Activated CD8-positive, alpha-beta T cell treated with anti-CD3 and anti-CD28 coated beads, Interleukin-2, amount 10 ng/mL, durations not matched to agents 7 days and 5 days (primary cell): ENCODE measurements at places on chromosomes 3 and 15.

DNA sequence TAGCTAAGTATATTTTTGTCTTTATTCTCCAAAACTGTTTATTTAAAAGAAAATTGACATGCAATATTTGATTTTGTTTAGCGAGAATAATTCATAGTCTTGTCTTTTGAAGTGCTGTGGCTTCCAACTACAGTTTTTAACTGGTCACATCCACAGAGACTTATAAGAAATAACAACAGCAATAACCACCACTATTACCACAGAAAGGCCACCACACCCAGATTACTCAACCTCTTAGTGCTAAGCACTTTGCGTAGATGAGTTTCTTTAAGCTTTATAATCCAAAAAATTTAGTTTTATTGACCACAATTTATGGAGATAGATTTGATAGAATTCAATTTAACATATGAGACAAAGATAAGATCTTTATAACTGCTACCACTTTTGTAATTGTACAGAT lies 468.4 kb upstream of the UBE2E2 start:
- H3K36me3 ChIP-seq = no peaks in the 10 kb centered on the region
- no peaks in the 10 kb centered on the region for H3K4me1 ChIP-seq
- no peak for DNase-seq
- no peak overlapping the region for H3K27ac ChIP-seq
- no peaks in the 10 kb centered on the region for H3K27me3 ChIP-seq

DNA sequence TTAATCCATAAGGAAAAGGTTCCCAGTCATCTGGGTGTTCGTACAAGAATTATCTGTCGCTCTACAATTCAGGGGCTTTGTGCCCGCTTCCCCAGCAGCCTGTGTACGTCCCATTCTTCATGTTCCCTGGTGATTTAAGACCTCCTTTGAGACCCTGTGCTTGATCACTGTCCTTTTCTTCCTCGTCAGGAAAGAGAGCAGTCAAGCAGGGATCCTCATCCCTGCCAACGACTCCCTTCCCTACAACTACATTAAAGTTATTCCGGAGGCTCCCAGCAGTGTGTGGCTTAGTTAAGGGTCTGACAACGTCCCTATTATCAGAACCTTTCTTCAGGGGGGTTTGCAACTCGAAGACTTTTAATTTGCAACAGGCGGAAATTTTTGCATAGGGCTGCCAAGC lies 175.7 kb downstream of the FOXP1 start:
- no peak overlapping the region for H3K27ac ChIP-seq
- no peak for DNase-seq
- H3K4me3 ChIP-seq = no peak overlapping the region
- H3K36me3 ChIP-seq = peaks cover 6% of the 10 kb centered on the region

- H3K27ac ChIP-seq = no peak overlapping the region
- H3K27me3 ChIP-seq = no peaks in the 10 kb centered on the region
- DNase-seq = no peak
- no peak overlapping the region for H3K4me3 ChIP-seq
- no peaks in the 10 kb centered on the region for H3K36me3 ChIP-seq
- no peaks in the 10 kb centered on the region for H3K4me1 ChIP-seq
Observed at GRCh38 chr15:94887391-94887790, 656.0 kb downstream of the MCTP2 start.

GRCh38 chr15:101127506-101128076 lies 124.3 kb downstream of the CHSY1 start:
- H3K27ac ChIP-seq = peak overlapping the region; percentile 98
- peaks cover 37% of the 10 kb centered on the region for H3K36me3 ChIP-seq
- H3K4me1 ChIP-seq = peaks cover 74% of the 10 kb centered on the region
- H3K27me3 ChIP-seq = no peaks in the 10 kb centered on the region

DNA sequence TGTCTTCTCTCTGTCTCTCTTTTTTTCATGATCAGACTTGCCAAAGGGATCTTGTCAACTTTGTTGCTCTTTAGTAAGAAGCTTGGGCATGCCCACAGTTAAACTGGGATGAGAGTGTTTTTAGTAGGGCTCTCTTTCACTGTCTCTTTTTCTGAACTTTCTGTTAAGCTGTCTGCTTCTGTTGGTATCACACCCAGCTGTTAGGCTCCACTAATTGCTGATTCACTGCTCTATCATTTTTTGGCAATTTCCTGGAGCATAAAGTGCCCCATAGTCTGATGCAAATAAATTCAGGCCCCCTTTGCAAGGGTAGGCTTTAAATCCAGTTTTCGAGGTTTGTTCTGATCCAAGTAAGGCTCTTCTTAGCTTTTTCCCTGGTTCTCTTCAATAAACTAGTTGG lies 360.4 kb upstream of the ADAMTS9 start:
- H3K27ac ChIP-seq = no peak overlapping the region
- no peaks in the 10 kb centered on the region for H3K27me3 ChIP-seq
- H3K4me3 ChIP-seq = no peak overlapping the region
- no peak for DNase-seq

- H3K36me3 ChIP-seq = no peaks in the 10 kb centered on the region
- no peaks in the 10 kb centered on the region for H3K27me3 ChIP-seq
- no peak overlapping the region for H3K4me3 ChIP-seq
Observed at GRCh38 chr3:142279965-142280590, 54.7 kb upstream of the GK5 start.

DNA sequence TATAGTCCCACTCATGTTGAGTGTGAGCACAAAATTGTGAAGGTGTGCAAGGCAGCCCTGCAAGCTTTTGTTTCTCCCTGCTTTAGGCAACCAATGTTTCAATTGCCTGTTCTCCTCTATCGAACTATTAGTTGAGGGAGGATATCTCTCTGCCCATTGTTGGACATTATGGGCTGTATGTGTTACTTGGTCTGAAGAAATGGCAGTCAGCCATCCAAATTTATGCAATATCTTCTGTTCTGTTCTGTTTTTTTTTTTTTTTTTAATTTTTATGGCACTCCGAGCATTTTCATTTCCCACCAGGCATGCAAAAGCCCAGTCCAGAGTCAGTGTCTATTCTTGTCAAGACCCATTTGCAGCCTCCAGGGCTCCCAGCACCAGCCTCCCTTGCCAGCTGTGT lies 44.0 kb downstream of the ANAPC13 start:
- H3K4me1 ChIP-seq = no peaks in the 10 kb centered on the region
- no peak overlapping the region for H3K4me3 ChIP-seq
- H3K27ac ChIP-seq = no peak overlapping the region

- peak; percentile 31 for DNase-seq
- peaks cover 90% of the 10 kb centered on the region for H3K4me1 ChIP-seq
- H3K27ac ChIP-seq = peak overlapping the region; percentile 70
- peak overlapping the region; percentile 46 for H3K4me3 ChIP-seq
- no peaks in the 10 kb centered on the region for H3K27me3 ChIP-seq
- H3K36me3 ChIP-seq = peaks cover 49% of the 10 kb centered on the region
Observed at GRCh38 chr15:90571063-90571541, 41.4 kb downstream of the CRTC3 start.

GRCh38 chr3:178585454-178585853 lies 49.2 kb downstream of the KCNMB2 start:
- H3K4me3 ChIP-seq = no peak overlapping the region
- H3K4me1 ChIP-seq = no peaks in the 10 kb centered on the region
- H3K27ac ChIP-seq = no peak overlapping the region
- no peaks in the 10 kb centered on the region for H3K36me3 ChIP-seq
- no peaks in the 10 kb centered on the region for H3K27me3 ChIP-seq
- DNase-seq = no peak

DNA sequence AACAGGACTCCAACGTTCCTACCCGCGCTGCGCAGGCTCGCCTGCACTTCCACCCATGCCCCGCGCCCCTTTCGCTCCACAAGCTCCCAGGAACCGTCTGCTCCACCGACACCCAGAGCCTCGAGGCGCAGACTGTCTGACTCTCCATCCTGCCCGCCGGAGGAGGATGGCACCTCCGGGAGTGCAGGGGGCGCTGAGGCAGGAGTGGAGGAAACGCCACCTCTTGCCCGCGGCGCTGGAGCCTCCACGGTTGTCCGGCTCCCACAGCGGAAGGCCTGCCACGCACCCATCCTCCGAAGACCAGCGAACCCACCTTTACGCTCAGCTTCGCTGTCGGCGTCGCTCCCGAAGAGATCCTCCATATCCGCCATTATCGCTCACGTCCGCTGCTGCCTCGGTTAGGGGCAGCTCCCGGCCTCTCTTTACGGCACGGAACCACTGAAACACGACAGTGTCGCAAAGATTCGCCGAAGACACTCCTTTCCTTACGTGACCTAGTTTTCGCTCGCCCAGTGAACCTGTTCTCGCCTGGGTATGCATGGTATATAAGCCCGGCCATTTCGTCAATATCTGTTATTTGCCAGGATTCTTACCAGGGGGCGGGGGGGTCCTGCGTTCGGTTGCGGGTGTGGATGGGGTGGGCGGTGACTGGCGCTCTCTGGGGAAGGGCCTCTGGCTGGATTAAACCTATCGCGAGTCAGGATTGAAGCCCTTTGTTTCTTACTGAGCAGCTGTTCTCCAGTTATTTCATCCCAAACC lies at the start of gene LEO1:
TSS of gene LEO1 (minus strand) at position 404 of the 759 bp plus-strand sequence. CDS start at position 371, 33 bp downstream.
- peak within 1 kb of the TSS; percentile 89 for H3K27ac ChIP-seq
- H3K4me1 ChIP-seq = peaks cover 23% of the 10 kb centered on the region
- peaks cover 17% of the 10 kb centered on the region for H3K36me3 ChIP-seq
- DNase-seq = peak; percentile 95
- peak within 1 kb of the TSS; percentile 88 for H3K4me3 ChIP-seq
- H3K27me3 ChIP-seq = no peaks in the 10 kb centered on the region

GRCh38 chr15:83653639-83654378 lies at the start of gene ADAMTSL3:
Gene ADAMTSL3, plus strand, starts transcription at chr15:83654123. Its CDS starts 1,639 bp downstream, at chr15:83655762.
- H3K27ac ChIP-seq = no peak within 1 kb of the TSS
- no peak within 1 kb of the TSS for H3K4me3 ChIP-seq
- peaks cover 14% of the 10 kb centered on the region for H3K27me3 ChIP-seq

- H3K36me3 ChIP-seq = no peaks in the 10 kb centered on the region
- no peaks in the 10 kb centered on the region for H3K27me3 ChIP-seq
- no peak for DNase-seq
- no peak overlapping the region for H3K27ac ChIP-seq
- H3K4me3 ChIP-seq = no peak overlapping the region
- no peaks in the 10 kb centered on the region for H3K4me1 ChIP-seq
Observed at GRCh38 chr3:23550402-23550801, 255.4 kb upstream of the UBE2E1 start.

DNA sequence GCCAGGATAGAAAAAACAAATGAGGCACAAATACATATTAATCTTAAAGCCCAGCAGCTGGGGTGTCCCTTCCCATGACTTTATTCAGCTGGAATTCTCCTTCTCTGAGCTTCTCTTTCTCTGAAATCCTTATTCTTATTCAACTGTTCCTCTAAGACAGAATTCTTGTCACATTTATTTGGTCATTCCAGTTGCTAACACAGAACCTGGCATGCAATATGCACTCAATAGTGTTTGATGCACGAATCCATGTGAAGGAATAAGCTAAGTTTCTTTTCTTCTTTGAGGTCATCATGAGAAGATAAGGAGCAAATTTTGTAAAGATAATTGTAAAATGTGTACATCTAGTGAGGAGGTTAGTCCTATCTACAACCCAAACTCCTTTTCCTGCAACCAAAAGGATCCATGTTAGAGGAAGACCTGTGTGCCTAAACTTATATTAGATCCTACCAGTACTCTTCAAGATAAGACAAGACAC lies 154.2 kb upstream of the KCNMB2 start:
- no peak for DNase-seq
- no peak overlapping the region for H3K4me3 ChIP-seq
- no peaks in the 10 kb centered on the region for H3K4me1 ChIP-seq
- no peaks in the 10 kb centered on the region for H3K36me3 ChIP-seq

GRCh38 chr15:95636107-95636506 lies 694.4 kb upstream of the NR2F2 start:
- no peaks in the 10 kb centered on the region for H3K4me1 ChIP-seq
- no peak for DNase-seq
- H3K36me3 ChIP-seq = no peaks in the 10 kb centered on the region

GRCh38 chr3:87329065-87329464 lies 52.7 kb upstream of the POU1F1 start:
- no peaks in the 10 kb centered on the region for H3K27me3 ChIP-seq
- no peaks in the 10 kb centered on the region for H3K36me3 ChIP-seq
- no peak for DNase-seq
- H3K27ac ChIP-seq = no peak overlapping the region

- H3K27me3 ChIP-seq = no peaks in the 10 kb centered on the region
- peaks cover 70% of the 10 kb centered on the region for H3K36me3 ChIP-seq
- peak overlapping the region; percentile 75 for H3K27ac ChIP-seq
- DNase-seq = no peak
Observed at GRCh38 chr15:68782589-68783161, 38.0 kb downstream of the ANP32A start.

- no peaks in the 10 kb centered on the region for H3K27me3 ChIP-seq
- H3K27ac ChIP-seq = peak overlapping the region; percentile 86
- peak overlapping the region; percentile 25 for H3K4me3 ChIP-seq
Observed at GRCh38 chr15:63892794-63893441, 59.2 kb upstream of the HERC1 start.

- no peak for DNase-seq
- H3K27ac ChIP-seq = no peak overlapping the region
Observed at GRCh38 chr3:99869621-99870020, 52.0 kb downstream of the CMSS1 start.

DNA sequence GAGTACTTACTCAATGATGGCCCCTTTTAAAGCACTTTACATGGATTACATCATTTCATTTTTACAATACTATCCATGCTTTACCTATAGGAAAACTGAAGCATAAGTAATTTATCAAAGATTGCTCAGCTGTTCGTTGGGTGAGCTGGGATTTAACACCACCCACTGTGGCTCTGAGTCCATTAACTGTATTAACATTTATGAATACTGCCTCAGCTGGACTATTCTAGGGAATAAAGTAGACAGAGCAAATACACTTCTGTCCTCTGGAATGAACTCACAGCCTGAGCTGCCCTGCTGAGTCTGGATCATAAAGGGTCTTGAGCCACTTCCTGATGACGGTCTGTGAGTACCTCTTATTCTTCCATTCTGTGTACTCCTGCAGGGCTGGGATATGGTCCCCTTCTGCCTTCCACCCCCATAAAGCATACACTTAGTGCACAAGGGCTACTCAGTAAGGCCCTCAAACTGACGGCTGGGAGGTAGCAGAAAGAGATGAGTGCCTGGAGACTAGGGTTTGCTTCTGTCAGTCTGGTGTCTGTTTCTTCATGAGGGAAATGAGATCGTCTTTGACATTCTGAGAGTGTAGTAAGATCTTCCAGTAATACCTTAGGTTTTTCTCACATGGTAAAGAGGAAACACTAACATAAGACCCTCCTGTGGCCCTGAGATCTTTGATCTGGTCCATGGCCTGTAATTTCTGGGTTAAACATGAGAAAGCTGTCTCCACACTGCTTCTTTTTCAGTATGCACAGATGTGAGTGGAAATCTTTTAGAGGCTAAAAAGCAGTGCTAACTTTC lies 12.6 kb upstream of the ST6GAL1 start:
- peaks cover 60% of the 10 kb centered on the region for H3K4me1 ChIP-seq
- no peak for DNase-seq
- peaks cover 3% of the 10 kb centered on the region for H3K36me3 ChIP-seq
- no peak overlapping the region for H3K4me3 ChIP-seq
- H3K27ac ChIP-seq = peak overlapping the region; percentile 27

DNA sequence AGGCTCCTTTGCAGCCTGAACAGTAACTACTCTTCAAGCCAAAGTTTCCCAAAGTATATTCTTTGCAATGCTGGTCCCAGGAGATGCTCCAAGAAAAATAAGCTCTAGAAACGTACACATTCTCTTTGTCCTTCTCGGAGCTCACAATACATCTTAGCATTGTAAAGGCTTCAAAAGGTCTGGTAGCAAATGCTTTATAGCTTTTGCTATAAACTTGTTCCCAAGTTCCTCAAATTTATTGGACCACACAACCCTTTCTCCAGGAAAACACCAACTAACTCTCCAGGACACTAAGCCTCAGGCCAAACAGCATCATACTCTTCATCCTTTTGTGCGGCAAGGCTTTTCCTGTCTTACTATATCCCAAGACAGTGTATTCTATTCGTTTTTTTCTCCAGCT lies 455.6 kb upstream of the PROK2 start:
- H3K27ac ChIP-seq = no peak overlapping the region
- no peaks in the 10 kb centered on the region for H3K4me1 ChIP-seq
- H3K4me3 ChIP-seq = no peak overlapping the region
- H3K27me3 ChIP-seq = no peaks in the 10 kb centered on the region
